Thymus (tissue), 14 donors: ENCODE measurements at places on chromosomes 7 and 10. TPM values are rescaled to one million over a fixed set of nuclear protein-coding genes. Genes with fewer than 3 reads are reported as not detected.

STEAP2 gene
- 3.4 TPM for total RNA-seq

FRMD4A gene
- total RNA-seq: 16.2 TPM

ODAD2 gene
- total RNA-seq: 0.76 TPM

PVRIG gene
- total RNA-seq: 52.3 TPM

PLCE1 gene
- 1.2 TPM for total RNA-seq

ACTL6B gene
- total RNA-seq: 0.05 TPM

SLIT1 gene
- 5.9 TPM for total RNA-seq

UPK3B gene
- total RNA-seq: 0.33 TPM

VAX1 gene
- total RNA-seq: not detected

DNA sequence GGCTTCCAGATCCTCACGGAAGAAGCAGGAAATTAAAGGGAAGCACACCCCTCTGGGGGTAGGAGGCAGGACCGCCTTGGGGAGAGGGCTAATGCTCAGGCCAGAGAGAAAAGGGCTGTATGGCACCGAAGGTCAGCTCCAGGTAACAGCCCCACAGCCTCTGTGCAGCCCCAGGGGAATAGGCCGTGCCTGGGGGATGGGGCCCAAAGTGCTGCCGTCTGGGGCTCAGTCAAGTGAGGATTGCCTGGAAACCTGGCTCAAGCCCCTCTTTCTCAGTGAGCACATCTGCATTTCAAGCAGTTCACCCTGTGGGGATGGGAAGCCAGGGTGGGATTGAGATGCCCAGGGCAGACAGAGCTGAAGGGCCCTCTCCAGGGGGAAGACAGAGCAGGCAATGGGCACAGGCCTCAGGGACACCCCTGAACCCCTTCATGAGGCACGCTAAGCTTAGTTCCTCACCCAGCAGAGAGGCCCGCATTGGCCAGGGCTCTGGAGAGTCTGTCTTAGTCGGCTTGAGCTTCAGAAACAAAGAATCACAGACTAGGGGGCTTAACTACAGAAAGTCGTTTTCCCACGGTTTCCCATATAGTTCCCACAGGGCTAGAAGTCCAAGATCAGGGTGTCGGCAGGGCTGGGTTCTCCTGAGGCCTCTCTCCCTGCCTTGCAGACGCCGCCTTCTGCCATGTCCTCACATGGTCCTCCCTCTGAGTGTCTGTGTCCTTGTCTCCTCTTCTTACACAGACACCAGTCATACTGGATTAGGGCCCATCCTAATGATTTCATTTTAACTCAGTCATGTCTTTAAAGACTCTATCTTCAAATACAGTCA, 118.2 kb downstream of the PTPN20 start:
- H3K4me3 ChIP-seq: no peak overlapping the region
- no peak overlapping the region for H3K27ac ChIP-seq
- H3K27me3 ChIP-seq: no peaks in the 10 kb centered on the region

DNA sequence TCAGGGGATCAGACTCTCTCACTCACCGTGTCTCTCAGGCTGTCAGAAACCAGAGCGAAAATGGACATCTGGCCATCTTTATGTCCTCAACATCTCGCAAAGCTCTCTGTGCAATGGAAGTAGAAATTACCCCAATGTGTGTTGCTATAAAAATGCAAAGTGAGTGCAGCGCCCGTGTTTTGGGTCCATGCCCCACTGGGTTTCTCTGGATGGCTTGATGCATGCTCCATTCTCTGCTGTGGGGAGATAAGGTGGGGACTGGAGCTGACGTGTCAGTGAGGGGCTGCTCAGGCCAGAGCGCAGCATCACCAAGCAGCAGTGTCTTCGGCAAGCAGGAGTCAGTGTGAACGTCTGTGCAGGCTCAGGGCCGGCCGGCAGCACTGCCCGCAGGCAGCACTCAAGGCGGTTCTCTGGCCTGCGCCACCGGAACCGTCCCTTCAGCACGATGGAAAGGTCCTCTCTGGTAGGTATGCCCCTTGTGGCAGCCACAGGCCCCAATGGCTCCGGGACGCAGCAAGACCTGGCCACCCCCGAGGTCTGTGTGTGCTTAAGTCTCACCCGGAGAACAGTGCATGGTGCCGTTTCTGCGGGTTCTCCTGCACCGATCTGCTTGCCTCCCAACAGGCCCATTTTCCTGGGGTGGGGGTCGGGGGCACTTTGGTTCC, 30.2 kb downstream of the WDR86 start:
- H3K4me1 ChIP-seq: peaks cover 15% of the 10 kb centered on the region
- peaks cover 48% of the 10 kb centered on the region for H3K27me3 ChIP-seq
- H3K4me3 ChIP-seq: no peak overlapping the region
- no peak for DNase-seq

- peak overlapping the region; percentile 59 for H3K4me3 ChIP-seq
- peaks cover 10% of the 10 kb centered on the region for H3K4me1 ChIP-seq
- peak; percentile 5 for DNase-seq
- H3K27ac ChIP-seq: peak overlapping the region; percentile 87
These were observed 26.2 kb downstream of the ADK start for GRCh38 chr10:74177140-74177677.

DNA sequence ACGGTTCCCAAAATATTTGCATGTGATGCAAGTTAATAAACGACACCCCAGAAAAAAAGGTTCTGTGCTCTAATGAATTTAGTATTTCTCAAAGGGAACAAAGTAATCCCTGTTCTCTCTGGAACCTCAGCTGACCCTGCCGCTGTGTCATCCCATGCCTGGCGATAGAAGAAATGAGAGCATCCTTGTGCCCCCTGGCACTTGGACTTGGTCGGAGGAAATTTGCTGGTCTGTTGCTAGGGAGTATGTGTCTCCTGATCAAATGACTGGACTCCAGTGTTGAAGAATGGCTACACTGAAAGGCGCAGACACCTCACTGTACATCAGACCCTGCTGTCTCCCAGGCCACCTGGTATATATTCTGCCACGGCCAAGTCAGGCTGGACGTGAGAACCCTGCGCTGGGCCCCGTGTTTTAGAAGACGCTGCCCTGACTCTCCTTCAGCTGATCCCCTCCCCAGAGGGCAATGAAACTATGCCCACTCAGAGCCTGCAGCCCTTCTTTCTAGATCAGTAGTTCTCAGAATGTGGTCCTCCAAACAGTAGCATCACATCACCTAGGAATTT, 67.2 kb downstream of the THNSL1 start:
- DNase-seq: no peak
- no peak overlapping the region for H3K4me3 ChIP-seq
- H3K36me3 ChIP-seq: no peaks in the 10 kb centered on the region
- no peaks in the 10 kb centered on the region for H3K4me1 ChIP-seq

- peak; percentile 69 for DNase-seq
These were observed 69.3 kb downstream of the HIPK2 start for GRCh38 chr7:139708541-139708940.

GRCh38 chr7:122305475-122306319, 1.1 kb upstream of the FEZF1 start:
- no peak for DNase-seq
- H3K4me1 ChIP-seq: no peaks in the 10 kb centered on the region
- peaks cover 100% of the 10 kb centered on the region for H3K27me3 ChIP-seq
- no peaks in the 10 kb centered on the region for H3K36me3 ChIP-seq
- no peak overlapping the region for H3K27ac ChIP-seq

DNA sequence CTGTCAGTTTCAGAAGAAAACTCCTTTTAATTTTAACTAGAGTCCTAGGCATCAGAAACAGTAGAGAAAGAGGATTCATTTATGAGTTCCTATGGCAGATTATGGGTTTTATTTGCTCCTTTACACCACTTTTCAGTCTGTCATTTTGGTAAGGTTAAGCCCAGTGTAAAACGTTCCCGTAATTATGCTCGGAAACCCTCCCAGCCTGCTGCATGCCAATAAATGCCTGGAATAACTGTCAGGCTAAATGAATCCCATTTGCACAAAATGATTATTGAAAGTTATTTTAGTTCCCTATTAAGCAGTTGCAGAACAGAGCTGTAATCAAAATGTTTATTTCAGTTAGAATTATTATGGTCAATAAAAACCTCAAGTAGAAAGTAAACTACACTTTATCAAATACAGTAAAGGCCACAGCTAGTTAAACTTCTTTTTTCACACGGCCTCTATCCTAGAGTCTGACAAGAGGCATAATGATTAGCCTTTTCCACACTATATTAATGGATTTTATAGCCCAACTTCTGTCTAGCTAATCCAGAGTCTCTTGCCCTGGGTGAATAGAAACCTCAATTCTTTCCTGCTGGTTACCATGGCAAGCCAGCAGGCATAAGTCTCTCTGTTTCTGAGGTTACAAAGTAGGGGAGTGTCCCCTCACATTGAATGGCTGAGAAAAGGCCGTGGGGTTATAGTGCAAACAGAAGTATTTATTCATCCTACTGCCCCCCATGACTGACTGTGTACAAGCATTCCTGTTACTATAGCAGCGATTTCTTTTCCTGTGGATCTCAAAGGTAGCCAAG, 80.8 kb upstream of the NPVF start:
- no peaks in the 10 kb centered on the region for H3K36me3 ChIP-seq
- H3K27ac ChIP-seq: no peak overlapping the region
- no peaks in the 10 kb centered on the region for H3K4me1 ChIP-seq
- no peak overlapping the region for H3K4me3 ChIP-seq
- no peaks in the 10 kb centered on the region for H3K27me3 ChIP-seq

DNA sequence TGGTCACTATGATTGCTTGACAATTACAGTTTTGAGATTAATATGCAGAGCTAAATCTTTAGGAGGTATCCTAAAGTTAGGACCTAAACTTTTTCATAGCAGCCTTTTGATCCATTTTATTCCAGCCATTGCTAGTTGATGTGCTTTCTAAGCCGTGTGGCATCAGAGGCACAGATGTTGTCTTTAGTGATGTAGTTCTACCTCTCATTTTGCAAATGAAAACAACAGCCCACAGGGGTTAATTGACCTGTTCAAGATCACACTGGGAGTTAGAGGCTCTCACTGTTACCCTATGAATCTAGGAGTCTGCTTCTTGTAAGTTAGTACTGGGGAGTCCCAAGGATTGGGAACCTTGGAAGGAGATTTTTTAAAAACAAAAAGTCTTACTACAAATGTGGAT, 10.6 kb downstream of the AUTS2 start:
- no peak overlapping the region for H3K4me3 ChIP-seq
- H3K36me3 ChIP-seq: no peaks in the 10 kb centered on the region
- H3K27ac ChIP-seq: no peak overlapping the region
- DNase-seq: no peak
